ENCODE measurements at places on chromosomes 13 and 19.

- DNase-seq = no peak
Observed at GRCh38 chr19:1102407-1103131, 1.2 kb upstream of the GPX4 start.

DNA sequence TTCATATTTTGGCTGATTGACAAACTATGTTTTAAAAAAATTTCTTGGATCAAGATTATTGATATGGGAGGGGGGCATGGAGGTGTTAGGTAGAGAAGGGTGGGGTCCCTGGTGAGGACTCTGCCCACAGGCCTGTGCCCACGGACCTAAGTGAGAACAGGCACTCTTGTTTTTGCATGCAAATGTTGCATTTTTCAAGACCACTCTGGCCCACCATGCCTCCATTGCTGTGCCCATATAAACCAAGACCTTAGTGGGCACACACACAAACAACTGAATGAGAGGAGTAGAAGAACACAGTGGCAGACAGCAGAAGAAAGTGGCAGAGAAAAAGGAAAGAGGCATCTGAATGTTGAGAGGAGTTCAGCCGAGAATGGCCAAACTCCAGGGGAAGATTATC is 69.6 kb upstream of the ZNF98 start:
- no peak for DNase-seq

- no peak for DNase-seq
Observed at GRCh38 chr13:93220073-93220472, 6.5 kb upstream of the GPC6 start.

- peak; percentile 63 for DNase-seq
Observed at GRCh38 chr19:17079710-17080439, 4.3 kb downstream of the MYO9B start.

GRCh38 chr19:58364146-58364545 is 1.6 kb upstream of the ZNF497 start:
- no peak for DNase-seq

DNA sequence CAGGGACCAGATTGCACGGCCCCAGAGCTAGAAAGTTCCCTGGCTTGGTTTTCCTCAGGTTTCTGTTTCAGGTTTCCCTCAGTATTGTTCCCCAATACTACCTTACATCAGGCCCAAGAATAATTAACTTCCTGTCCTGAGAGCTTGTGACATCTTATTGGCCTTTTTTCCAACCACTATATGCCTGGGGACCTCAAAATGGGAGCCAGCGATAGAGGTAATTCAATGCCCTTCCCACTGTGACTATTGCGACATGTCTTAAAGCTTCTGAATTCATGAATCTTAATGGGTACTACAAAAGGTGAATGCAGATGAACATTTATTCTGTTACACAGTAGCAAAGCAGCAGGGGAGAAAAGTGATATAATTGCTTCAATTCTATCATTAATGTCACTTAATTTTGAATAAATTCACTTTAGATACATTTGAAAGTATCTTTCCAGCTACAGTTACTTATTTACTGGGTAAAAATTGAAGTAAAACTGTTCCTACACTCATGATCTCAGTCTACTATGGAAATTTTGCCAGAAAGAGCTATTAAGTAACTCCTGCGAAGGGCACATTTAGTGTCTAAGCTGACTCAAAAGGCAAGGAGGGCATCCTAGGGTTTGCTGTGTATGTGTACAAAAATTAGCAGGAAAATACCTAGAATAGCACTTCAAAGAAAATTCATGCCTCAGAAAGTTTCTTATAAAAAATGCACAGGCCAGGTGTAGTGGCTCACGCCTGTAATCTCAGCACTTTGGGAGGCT is 4.1 kb downstream of the CRYL1 start:
- no peak for DNase-seq

GRCh38 chr13:44921931-44922758 is 67.1 kb downstream of the NUFIP1 start:
- no peak for DNase-seq

GRCh38 chr13:26678796-26679195 is 81.8 kb downstream of the GPR12 start:
- no peak for DNase-seq

- no peak for DNase-seq
Observed at GRCh38 chr19:55696301-55697068, 21.5 kb downstream of the EPN1 start.

GRCh38 chr13:40398065-40398464 is 268.4 kb downstream of the FOXO1 start:
- no peak for DNase-seq

DNA sequence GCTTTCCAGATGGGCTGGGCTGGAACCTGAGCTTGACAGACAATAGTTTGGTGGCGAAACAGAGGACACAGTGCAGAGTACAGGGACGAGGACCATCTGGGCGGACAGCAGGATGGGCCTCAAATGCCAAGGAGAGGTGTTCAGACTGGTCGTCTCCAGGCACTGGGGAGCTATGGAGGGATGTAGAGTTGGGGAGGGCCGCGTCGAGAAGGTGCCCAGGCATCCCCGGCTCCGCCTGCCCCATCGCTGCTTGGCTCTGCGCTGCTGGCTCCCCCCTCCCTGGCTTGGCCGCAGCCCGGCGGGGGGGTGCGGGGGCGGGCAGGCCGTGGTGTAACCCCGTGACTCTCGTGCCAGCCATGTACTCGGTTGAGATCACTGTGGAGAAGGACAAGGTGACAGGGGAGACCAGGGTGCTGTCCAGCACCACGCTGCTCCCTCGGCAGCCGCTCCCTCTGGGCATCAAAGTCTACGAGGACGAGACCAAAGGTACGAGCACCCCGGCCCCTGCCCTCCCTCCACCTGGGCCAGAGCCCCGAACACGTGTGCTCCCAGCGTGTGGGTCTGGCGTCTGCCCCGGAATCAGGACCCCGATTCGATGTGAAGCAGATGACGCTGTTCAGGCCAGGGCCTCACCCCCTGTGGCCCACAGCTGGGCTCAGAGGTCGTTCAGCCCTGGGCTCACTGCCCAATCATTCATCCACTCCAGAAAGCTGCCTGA is 10.8 kb upstream of the MISP start:
- no peak for DNase-seq

DNA sequence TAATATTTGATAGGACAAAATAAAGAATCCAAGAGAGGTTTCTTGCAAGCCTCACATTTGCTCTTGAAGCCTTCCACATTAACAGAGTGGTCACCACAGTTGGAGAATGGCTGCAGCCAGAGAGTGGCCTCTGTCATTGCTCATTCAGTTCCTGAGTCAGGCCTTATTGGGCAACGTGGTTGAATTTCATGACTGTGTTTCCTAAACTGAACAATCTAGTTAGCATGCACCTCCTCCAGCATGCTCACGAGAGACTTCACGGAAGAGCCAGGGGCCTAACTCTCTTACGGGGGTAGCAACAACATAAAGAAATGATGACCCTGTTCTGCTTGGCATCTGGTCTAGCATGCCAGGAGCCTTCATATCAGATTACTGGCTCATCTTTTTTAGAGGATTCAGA is 9.6 kb upstream of the UBL3 start:
- DNase-seq = no peak

DNA sequence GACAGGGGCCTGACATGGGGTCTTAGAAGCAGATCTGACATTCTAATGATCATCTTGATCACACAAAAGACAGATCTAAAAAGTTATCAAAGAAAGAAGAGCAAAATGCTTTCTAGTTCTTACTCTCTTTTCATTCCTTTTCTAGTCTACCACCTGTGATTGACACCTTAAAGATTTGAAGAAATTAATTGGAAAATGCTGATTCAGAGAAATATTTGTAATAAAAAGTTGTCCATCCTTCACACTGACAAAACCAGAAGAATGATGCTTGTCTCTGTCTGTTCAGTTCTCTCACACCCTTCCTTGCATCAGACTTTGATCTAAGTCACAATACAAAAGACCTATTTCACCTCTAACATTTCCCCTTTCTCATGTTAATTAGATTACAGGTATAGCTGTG is 182.4 kb downstream of the RAP2A start:
- no peak for DNase-seq

Data from GM12892 (cell line).